Right forelimb (tissue), 1 donor: ENCODE measurements at places on chromosomes 3 and 15.

DNA sequence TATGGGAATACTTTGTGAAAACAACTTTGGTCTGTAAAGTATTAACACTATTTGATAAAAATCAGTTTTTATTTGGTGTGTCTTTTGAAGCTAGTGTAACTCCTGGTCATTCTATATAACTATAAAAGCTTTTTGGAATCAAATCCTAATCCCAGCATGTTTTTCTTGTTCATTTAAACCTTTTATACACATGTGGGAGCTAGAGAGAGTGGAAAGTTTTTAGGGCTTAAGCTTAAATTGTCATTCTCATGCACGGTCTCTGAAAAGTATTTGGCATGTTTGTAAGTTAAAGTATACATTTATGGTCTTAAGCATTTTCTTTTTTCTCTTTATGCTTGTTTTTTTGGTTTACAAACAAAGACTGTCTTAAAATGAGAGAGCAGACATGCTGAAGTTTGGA lies 83.4 kb upstream of the RARB start:
- no peak for DNase-seq

- peak; percentile 56 for DNase-seq
These were observed 225.8 kb upstream of the SLCO3A1 start for GRCh38 chr15:91627473-91628278.

DNA sequence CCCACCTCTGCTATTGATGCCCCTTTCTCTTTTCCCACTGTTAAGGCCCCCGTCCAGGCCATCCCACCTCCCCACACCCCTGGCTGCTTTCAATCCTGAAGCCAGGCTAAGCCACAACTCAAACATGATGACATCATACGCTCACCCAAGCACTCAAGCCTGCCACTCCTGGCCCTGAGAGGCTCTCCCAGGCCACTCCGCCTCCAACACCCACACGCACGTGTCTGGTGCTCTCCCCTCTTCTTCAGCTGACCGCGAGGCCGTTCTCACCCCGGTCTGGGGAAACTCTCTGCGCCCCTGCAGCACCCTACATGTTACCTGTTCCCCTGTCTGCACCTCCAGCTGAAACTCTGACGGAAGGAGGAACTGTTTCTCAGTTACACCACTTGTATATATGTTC lies 6.2 kb downstream of the ZXDC start:
- no peak for DNase-seq

GRCh38 chr3:123667784-123668183 lies 82.9 kb upstream of the HACD2 start:
- no peak for DNase-seq

GRCh38 chr3:28267984-28268849 lies 26.8 kb downstream of the CMC1 start:
- no peak for DNase-seq

DNA sequence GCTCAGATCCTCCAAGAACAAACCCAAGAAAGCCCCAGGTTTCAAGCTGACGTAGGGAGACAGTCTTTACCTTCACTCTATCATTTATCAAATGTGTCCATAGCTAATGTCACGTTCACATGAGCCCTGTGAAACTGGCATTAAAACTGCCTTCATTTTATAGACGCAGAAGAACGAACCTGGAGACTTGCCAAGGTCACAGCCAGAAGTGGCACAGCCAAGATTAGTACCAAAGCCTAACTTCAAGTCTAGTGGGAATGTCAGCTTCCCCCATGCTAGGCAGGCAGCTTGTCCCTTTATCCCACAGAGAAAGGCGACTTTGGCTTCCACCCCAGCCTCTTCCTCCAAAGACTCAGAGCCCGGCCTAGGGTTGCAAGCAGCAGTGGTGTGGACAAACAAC lies 517.2 kb downstream of the SHQ1 start:
- no peak for DNase-seq

DNA sequence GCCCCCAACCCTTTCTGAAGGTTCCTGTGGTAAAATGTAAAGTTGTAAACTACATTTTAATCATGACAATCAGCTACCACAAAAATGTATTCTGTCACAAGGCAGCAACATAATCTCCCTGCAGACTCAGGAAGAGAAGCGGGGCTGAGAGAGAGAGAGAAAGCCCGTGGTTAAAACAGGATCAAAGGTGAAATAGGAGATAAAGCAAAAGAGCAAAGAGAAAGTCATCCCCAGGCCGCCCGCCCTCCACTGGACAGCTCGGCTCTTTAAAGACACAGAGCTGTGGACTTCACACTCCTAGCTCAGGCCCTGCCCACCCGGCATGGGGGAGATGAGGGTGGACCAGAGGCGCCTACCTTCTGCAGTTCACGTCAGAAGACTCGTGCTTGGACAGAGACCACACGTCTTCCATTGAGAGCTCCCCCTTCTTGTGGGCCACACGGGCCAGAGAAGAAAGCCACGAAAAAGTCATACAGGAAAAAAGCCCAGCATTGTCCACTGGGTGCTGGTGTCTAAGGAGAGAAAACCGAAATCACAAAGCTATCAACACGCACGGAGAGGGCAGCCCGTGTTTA lies 29.4 kb downstream of the ABCC5 start:
- DNase-seq, result no peak

DNA sequence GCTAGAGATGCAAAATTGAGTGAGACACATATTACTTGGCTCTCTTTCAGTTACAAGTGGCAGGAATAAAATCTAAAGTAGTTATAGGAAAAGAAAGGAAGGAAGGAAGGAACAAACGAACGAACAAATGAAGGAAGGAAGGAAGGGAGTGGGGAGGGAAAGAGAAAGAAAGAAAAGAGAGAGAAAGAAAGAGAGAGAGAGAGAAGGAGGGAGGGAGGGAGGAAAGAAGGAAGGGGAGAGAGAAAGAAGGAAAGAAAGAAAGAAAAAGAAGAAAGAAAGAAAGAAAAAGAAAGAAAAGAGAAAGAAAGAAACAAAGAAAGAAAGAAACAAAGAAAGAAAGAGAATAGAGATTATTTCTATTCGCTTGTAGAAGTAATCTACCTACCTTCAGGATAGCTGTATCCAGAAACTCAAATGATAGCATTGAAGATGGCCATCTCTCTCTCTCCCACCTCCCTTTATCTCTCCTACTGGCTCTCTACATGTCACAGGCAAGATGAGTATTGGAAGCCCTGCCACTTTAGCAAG lies 229.7 kb upstream of the TLE3 start:
- DNase-seq, result no peak

- DNase-seq, result no peak
These were observed 530.5 kb downstream of the FHIT start for GRCh38 chr3:60720736-60721135.

DNA sequence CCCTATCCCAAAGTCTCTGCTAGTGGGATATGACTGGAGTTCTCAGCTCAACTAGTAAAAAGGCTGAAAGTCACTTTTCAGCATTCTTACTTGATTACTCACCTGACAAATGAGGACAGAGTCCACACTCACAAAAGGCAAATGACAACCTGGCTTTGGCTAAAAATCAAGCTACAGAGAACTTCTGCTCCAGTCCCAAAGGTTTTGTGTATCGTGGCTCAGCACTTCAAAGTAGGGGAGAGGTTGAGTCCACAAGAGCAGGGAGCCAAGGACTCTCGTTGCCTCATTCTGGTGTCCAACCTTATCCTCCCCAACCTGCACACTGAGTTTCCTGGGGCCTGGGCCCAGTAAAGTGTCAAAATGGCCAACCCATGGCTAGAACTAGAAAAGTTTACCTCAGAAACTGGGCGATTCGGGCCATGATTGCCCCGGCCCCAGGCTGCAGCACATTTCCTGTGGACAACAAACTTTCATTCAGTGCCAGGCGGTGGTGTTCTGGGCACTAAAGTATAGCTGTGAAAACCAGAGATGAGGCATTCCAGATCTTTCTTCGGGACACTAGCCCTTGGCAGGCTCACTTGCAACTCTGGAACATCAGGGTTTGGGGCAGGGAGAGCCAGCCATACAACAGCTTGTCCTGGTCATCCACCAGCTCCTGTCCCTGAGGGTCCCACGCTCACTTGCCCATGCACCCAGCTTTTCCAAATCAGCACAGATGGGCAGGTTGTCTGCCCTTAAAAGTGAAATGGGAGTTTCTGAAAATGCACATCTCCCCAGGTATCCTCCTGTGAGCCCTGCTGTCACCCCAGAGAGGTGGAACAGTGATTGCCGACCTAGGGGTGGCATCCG lies 3.1 kb downstream of the ACAA1 start:
- DNase-seq, result no peak

- DNase-seq, result no peak
These were observed 12.3 kb upstream of the ANPEP start for GRCh38 chr15:89826671-89827655.

DNA sequence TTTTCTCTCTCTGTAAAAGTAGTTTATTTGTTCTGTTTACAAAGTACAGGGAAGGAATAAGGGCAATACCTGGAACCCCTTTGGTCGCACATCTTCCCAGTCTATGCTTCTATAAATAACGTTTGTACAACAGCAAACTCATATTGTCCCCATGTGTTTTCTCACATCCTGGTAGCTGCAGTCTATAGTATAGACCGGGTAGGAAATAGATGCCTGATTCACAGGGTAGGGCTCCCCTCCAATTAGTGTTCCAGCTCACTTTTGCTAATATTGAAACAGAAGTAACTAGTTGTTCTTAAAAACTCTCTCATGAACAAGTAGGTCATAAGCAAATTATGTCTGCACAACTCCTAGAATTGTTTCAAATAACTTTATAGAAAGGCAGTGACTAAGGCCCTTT lies 17.7 kb downstream of the ATG7 start:
- no peak for DNase-seq

GRCh38 chr15:41772720-41773331 lies 1.5 kb upstream of the MAPKBP1 start:
- no peak for DNase-seq

DNA sequence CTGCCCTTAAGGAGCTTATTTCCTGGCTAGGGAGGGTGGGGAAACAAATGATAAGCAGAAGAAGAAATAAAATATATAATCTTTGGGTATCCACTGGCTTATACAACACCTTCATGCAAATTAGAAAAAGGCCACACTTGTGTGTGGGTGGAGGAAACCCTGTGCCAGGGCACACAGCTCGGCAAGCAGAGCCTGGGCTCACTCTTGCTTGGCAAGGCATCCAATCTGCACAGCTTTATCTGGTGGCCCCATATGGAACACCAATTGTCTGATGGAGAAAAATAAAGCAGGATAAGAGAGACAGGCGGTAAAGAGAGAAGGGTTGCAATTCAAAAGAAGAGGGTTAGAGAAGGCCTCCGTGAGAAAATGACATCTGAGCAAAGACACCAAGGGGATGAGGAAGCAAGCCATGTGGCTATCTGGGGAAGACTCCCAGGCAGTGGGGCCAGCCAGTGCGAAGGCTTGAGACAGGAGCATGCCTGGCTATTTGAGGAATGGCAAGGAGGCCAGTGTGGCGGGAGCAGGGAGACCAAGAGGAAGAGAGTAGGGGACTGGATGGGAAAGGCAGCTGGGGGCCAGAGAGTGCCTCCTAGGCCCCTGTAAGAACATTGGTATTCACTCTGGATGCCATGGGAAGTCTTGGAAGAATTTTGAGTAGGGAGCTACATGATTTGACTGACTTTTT lies 22.5 kb upstream of the VPS8 start:
- DNase-seq, result no peak

DNA sequence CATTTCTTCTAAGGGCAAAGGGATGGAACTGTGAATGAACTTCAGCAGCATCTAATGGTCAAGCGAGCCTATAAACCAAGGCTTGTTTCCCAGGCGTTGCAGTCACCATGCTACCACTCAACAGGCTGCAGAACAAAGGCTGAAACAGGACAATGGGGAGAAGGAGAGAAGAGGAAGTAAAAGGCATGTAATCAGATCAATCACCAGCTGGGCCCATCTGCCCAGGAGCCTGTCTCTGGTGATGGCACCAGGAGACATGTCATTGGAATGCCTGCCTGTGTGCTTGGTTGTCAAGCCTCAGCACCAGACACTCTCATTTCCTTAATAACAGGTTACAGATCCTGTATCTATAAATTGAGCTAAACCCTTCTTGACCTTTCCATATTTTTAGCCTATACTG lies 81.7 kb upstream of the UMPS start:
- DNase-seq, result no peak

GRCh38 chr3:732326-732928 lies 360.4 kb upstream of the CNTN6 start:
- DNase-seq, result no peak

DNA sequence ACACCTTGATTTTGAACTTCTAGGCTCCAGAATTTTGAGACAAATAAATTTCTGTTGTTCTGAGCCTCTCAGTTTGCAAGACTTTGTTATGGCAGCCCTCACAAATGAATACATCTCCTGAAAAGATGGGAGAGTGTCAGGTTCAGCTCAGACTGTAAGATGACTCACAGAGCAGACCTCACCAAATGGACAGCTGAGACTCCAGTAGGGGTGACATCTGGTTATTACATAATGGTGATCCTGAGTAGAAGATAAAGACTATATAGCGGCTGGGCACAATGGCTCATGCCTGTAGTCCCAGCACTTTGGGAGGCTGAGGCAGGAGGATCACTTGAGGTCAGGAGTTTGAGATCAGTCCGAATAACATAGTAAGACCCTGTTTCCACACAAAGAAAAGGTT lies 26.2 kb upstream of the MTMR14 start:
- no peak for DNase-seq

- DNase-seq, result peak; percentile 86
These were observed 19.0 kb upstream of the TRAK1 start for GRCh38 chr3:42071904-42072812.

DNA sequence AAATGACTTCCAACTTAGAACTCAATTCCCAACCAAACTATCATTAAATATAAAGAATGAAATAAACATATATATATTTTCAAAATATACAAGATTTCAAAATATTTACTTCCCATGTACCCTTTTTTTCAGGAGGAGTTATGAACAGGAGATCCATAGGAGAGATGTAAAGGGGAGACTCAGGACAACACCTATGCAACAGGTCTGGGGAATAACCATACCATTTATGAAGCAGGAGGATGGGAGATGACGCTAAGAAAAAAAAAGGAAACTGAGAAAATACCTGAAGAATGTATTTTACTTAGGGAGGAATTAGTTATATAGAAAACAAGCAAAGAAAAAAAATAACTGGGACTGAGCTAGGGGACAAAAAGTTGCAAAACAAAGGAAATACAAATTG lies 23.8 kb downstream of the INTS14 start:
- DNase-seq, result no peak

DNA sequence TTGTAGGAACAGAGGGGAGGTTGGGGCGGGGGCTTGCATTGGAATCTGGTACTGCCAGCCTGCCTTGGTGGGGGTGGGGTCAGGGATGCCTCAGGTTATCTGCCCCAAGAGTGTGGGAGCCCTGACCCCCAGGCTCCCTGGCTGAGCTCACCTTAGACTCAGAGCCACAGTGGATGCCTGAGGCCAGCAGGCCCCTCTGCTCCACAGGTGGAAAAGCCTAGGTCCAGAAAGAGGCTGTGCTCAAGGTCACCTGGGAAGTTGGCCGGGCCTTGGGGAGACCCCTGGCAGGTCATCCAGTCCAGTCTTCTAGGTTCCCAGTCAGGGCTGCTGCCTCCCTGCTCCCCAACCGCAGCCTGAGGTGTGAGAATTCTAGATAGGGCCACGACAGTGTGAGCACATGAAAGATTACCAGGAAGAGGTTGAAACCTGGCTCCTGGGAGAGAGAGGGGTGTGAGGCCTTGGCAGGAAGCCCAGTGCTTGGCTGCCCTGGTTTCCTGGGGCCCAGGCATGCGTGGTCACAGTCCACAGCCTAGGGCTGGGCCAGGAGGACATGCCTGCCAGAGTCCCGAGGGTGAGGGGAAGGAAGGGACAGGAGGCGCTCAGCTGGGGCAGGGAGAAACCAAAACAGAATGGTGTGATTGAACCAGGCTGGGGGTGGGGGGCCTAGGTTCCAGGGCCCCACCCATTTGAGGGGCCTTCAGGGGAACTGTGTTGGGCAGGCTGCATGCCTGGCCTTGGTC lies 4.9 kb downstream of the HDAC11 start:
- peak; percentile 53 for DNase-seq
